ENCODE measurements at places on chromosomes 1 and 21.

DNA sequence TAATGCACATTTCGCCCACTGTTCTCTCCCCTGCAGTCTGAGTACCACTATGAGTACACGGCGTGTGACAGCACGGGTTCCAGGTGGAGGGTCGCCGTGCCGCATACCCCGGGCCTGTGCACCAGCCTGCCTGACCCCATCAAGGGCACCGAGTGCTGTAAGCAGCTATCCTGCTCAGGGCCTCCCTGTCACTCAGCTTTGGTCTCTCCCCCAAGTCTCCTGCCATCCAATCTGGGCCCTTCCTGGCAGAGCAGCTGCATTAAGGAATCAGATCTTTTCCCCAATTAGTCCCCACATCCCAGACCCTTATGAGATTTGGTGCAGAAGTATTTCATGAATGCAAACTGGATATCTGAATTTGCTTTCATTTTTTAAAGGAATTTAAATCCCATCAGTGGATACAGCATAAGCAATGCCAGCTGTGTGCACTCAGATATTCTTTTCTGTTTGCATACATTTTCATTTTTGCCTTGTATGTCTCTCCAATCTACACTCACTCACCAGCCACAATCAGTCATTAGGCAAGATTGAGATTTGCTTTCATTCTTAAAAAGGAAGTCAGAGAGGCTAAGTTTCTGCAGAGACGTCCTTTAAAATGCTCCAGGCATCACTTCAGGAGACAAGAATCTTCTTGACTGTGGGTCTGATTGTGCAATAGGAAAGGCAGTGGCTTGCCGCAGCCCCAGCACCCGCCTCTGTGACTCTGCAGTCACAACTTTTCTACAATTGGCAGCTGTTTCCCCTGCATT is 48.1 kb downstream of the ELAPOR1 start:
- peak; percentile 65 for DNase-seq

GRCh38 chr1:201374364-201374763 is 3.1 kb downstream of the TNNT2 start:
- no peak for DNase-seq

DNA sequence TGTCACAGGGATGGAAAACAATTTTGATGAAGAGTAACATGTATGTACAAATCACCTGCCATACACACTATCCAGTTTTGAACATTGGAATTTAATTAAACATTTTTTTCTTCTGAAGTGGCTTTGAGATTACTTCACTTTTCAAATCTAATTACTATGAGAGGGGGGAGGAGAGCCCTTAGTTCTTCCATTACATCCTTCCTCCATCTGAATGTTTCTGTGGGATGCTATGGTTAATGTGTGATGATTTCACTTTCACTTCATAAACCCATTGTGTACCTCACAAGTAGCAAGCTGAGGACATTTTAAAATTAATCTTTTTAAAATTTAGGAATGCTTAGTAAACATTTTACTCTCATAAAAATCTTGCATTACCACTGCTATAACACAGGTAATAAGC is 156.9 kb downstream of the RUNX1 start:
- no peak for DNase-seq

DNA sequence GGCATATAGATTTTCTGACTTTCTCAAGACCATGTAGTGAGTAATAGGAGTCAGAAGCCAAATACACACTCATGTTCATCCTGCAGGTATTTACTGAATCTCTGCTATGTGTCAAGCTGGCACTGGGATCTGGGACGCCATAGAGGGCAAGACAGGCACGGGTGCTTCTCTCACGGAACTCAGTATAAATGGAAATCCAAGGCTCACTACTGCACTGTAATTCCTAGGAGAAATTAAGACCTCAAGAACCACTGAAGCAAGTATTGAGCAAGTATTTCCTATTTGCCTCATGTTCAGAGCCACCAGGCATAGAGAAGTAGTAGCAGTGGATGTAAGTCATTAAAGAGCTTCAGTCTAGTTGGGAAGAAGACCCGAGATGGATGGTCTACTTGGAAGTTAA is 38.9 kb downstream of the EIF2D start:
- no peak for DNase-seq

DNA sequence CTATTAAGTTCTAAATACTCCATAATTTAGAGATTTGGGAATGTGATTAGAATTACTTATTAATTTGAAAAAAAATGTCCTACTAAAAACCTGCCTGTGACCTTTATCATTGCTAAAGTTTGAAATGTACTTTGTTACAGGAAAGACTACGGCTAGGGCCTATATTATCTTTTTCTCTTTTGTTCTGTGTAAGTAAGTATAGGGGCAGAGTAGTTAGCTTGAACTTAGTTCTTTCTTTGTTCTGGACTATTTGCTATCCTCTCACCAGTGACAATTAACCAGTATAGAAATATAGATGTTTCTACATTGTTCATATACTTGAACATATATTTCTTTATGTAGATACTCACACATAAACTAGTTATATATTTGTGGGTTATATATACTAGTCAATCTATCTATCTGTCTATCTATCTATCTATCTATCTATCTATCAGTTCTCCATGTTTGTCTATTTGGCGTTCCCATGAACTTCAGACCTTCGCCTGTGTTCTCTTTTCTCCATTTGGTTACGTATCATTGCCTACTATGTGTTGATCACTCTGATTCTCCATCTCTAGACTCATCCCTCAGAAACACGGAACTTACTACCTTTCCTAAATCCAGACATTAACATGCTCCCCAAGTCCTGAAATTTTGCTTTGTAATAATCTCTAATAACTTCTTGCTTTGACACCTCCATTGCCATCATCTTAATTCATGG is 3.3 kb downstream of the PTPRC start:
- DNase-seq, result no peak

GRCh38 chr1:206411321-206411720 is 59.0 kb upstream of the IKBKE start:
- DNase-seq, result peak; percentile 24

DNA sequence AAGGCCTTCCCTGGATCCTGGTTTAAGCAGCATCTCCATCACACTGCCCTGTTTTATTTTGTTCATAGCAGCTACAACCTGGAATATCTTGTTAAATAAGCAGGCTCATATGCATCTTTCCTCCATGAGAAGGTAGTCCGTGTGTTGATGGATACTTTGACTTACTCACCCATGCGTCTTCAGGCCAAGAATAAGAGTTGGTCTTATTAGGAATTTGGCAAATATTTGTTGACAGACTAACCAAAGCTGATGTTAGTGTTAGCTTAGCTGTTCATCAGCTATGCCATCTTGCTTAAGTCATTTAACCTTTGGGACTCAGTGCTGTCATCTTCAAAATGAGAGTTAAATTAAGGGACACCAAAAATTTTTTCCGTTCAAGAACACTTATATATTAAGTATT is 59.2 kb downstream of the SASS6 start:
- DNase-seq, result no peak

DNA sequence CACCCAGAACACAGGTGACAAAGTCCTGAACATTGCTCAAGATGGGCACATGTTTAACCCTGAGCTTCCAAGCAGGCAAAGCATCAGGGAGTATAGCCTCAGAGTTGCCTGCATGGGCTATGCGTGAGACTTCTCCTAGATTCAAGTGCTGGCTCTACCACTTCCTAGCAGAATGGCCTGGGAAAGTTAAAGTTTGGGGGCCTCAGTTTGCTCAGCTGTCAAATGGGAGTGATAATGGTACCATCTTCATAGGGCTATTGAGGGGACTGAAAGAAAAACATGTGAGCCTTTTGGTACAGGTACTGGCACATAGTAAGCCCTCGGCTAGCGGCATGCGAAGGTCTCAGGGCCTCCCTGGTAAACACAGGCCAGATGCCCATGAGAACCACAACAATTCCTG is 28.0 kb upstream of the SMIM12 start:
- no peak for DNase-seq

- DNase-seq, result no peak
Observed at GRCh38 chr1:83499998-83500397, 498.9 kb downstream of the TTLL7 start.

DNA sequence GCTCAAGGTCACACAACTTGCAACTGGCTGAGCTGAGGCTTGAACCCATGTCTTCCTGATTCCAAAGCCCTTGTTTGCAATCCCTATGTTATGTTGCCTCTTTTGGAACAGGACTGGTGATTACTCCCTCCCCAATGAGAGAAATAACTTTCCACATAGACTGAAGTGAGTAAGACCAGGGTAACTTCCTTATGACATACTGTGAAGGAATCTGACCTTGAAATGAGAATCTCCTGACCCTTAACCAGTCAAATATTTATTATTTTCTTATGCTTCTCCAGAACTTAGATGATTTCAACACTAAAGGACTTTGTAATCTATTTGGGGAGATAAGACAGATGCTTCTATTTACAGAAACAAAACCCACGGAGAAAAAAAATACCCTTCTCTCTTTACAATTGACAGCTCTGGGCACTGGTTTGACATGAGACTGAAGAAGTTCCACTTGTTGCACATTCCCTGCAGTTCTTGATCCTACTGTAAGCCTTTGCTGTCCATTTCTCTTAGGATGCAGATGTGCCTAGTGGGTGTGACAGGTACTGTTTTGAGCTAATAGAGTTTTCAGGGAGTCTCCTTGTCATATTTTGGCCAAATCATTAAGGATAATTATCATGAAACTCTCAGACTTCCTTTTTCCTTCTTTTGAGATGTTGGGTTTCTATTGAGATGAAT is 3.9 kb upstream of the RPTN start:
- no peak for DNase-seq

- DNase-seq, result peak; percentile 34
Observed at GRCh38 chr1:27634177-27634984, 604 bp downstream of the FGR start.

DNA sequence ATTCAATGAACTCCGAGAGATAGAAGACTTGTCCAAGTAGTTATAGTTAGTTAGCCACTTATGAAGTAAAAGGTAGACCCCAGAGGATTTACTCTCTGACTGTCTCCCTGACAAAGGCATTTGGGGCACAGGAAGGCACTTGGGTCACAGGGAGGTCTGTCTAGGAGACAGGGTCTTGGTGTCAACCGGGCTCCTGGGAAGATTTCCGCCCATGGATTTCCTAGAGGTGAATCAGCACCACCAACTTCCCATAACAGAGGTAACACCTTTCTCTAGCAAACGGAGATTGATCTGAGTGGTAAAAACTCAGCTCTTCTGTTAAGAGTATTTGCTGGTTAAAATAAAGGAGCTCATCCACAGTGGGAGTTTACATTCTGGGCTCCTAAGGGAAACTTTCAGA is 16.4 kb downstream of the CCN1 start:
- DNase-seq, result no peak

- DNase-seq, result no peak
Observed at GRCh38 chr1:245999697-246000637, 507.1 kb downstream of the SMYD3 start.

DNA sequence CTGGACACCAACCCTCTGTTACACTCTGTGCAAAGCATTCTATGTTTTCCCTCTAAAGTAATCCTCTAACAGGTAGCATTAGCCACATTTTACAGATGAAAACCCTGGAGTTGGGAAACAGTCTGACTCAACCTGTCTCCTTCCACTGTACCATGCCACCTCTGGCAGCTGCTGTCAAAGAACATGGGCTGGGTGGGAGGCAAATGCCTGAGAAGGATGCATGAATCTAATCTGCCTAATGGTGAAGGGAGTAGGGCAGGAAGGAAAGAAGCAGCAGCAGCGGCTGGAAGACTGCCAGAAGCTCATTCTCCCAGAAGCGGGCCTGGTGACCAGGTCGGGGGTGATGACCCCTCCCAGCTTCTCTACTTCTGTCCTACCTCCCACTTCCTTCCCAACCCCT is 21.7 kb downstream of the LRRC71 start:
- no peak for DNase-seq

- no peak for DNase-seq
Observed at GRCh38 chr1:44314452-44314851, 40.6 kb downstream of the ERI3 start.

DNA sequence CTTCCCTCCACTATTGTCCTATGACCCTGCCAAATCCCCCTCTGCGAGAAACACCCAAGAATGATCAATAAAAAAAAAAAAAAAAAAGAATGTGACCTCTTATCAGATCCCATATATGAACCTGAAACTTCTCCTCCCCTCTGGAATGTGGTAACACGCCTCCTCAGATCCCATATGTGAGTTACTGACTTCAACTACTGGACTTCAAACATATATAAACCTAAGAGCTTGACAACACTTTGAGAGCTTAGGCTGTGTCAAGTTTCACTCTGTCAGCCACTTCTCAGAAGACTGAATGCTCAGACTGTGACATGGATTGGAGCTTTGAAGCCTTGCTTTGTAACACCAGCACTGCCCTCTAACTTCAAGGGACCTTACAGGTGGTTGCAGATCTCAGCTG is 148.4 kb downstream of the COP1 start:
- DNase-seq, result peak; percentile 63

- DNase-seq, result no peak
Observed at GRCh38 chr1:219575563-219575962, 37.3 kb downstream of the ZC3H11B start.

DNA sequence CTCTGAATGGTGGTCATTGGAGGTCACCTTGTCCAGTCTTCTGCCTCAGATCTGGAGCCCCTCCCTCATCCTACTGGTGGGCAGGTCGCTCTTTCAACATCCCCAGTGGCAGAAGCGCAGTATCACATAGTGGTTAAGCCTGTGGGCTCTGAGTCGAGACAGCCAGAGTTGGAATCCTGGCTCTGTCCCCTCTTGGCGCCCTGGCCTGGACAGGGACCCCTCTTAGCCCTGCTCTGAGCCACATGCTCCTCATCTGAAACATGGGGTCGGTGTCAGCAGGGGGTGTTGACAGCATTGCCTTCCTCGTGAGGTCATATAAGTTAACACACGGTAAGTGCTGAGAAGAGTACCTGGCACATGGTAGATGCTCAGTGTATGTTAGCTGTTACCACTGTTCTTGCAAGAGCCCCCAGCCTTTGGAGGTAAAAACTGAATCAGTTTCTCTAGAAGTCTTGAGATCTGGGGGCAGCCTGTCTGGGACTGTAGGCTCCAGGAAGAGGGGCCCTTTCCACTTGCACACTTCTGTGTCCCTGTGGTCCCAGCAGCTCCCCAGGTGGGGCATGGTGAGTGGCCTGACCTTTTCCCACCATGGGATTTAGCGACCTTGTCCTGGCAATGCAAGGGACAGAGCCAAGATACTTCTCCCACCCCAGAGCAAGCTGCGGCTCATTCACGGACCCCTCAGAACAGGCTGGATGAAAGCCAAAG is 6.4 kb downstream of the ZC3H12A start:
- no peak for DNase-seq

GRCh38 chr1:19327301-19327700 is 15.2 kb downstream of the SLC66A1 start:
- no peak for DNase-seq

- no peak for DNase-seq
Observed at GRCh38 chr1:183077097-183077496, 53.9 kb downstream of the LAMC1 start.

GRCh38 chr1:112444269-112444668 is 48.3 kb downstream of the CTTNBP2NL start:
- DNase-seq, result no peak

GRCh38 chr1:42173155-42173933 is 8.8 kb upstream of the GUCA2A start:
- peak; percentile 82 for DNase-seq

DNA sequence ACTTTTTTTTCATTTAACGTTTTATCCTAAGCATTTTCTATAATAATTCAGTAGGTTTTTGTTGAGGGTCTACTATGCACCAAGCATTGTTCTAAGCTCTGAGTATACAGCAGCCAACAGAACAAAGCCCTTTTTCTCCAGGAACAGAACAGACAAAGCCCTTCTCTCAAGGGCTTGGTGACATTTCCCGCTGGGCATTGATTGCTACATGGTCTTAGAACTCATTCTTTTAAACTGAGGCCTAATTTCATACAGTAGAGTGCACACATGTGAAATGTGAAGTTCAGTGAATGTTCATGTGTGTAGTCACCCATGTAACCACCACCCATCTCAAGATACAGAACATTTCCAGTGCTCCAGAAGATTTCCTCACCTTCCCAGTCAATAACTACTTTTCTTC is 15.2 kb upstream of the PDIK1L start:
- DNase-seq, result no peak

GRCh38 chr21:38376693-38377092 is 119.9 kb downstream of the KCNJ15 start:
- no peak for DNase-seq

Measured in tongue (tissue), 3 donors.